HL-60 (cell line): ENCODE measurements at places on chromosomes 13 and 19.
A peak's percentile ranks its signal among the peaks of the same experiment; 100 is the strongest.

GRCh38 chr19:3324405-3324856, 42.0 kb upstream of the NFIC start:
- peak; percentile 74 for DNase-seq

GRCh38 chr19:14073261-14073924, 807 bp downstream of the MISP3 start:
- DNase-seq, result peak; percentile 77

GRCh38 chr13:39929583-39929982, 274.1 kb downstream of the COG6 start:
- DNase-seq, result no peak

GRCh38 chr13:46389457-46390451, 2.7 kb upstream of the RUBCNL start:
- peak; percentile 82 for DNase-seq
